ENCODE measurements at places on chromosomes 13 and 19.

DNA sequence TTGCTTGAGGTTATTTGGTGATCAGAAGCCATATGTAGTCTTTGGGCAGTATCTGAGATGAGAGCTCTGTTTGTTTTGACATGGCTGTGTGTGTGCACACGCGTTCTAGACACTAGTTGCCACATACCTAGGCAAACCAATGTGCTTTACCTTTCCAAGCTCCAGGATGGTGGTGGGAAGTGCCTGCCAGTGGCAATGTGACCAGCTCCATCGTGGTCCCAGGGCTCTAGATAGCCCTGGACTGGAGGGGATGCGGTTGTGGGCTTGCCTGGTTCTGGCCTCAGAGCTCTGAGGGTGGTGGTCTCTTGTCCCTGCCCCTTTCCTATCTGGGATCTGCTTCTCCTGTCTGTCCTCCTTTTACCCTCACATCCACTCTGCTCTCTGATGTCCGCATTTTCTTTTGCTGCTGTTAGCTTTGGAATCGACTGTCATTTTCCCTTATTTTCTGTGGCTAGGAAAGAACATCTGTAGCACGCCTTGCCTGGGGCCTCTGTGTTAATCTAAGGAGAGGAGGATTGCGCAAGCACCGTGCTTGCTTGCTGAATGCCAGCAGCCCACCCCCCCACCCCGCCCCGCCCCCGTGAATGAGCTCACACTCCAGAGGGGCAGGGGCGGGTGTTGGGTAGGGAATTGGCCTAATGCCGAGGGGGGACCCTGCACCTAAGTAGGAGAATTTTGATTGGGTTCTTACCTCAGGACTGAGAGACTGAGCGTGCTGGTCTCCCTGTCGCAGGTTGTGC lies 89.5 kb downstream of the ARHGEF7 start:
- DNase-seq, result no peak

DNA sequence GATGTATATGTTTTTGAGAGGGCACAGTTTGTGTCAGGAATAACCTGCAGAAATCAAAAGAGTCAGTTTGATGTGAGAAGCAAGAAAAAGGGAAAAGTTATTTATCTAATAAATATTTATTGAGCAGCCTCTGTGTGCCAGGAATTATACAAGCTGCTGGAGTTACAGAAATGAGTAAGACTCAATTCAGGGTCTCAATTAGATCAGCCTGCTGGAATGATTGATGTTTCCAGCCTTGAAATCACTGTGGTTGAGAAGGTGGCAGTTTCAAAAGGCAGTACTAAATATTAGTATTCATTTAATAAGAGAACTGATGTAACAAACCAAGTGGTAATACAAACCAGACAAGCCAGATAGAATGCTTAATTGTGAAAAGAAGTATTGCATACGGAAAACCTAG lies 782.4 kb upstream of the GPC6 start:
- DNase-seq, result no peak

DNA sequence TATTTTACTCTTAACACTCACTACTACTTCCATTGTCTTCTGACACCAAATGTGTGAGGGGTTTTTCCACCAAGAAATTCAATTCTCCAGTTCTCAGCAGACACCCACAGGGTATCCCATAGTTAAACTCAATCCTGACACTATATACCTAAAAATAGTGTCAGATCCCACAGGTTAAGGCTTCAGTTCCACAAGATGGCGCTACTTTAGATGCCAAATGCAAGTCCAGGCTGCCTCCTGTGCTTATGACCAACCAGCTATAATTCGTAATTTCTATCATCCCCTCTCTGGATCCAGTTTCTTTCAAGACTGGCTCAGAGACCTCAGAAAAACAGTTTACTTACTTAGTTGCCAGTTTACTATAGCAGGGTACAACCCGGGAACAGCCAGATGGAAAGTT lies 1146.2 kb upstream of the SPRY2 start:
- DNase-seq, result no peak

- DNase-seq, result no peak
Measured at GRCh38 chr19:43351998-43352746, 1.3 kb upstream of the CD177 start.

DNA sequence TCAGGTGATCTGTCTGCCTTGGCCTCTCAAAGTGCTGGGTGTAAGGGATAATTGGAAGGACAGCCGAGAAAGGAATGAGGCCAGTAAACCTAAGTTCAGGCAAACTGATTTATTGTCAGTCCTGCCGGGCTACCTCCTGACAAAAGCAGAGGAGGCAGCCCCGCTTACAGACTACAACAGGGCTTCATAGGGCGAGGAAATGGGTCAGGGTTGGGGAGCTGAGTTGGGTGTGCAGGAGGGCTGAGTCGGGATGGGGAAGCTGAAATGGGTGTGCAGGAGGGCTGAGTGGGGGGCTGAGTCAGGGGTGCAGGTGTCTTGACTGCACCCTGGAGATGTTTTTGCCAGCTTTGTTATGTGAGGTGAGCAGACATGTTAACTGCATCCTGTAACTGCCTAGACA lies 210.2 kb downstream of the SLITRK6 start:
- DNase-seq, result no peak

- no peak for DNase-seq
Measured at GRCh38 chr19:14479309-14479974, 4.3 kb upstream of the PTGER1 start.

- DNase-seq, result no peak
Measured at GRCh38 chr13:58329746-58330145, 698.2 kb downstream of the PCDH17 start.

GRCh38 chr19:47243364-47243775 lies 12.4 kb upstream of the BBC3 start:
- no peak for DNase-seq

DNA sequence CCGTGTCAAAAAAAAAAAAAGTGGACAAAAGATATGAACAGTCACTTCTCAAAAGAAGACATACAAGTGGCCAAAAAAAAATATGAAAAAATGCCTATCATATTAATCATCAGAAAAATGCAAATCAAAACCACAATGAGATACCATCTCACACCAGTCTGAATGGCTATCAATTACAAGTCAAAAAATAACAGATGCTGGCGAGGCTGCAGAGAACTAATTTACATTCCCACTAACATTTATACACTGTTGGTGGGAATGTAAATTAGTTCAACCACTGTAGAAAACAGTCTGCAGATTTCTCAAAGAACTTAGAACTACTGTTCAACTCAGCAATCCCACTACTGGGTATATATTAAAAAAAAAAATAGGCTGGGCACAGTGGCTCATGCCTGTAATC lies 26.5 kb upstream of the FOXO1 start:
- no peak for DNase-seq

- DNase-seq, result no peak
Measured at GRCh38 chr13:83190020-83190419, 692.3 kb downstream of the SLITRK1 start.

DNA sequence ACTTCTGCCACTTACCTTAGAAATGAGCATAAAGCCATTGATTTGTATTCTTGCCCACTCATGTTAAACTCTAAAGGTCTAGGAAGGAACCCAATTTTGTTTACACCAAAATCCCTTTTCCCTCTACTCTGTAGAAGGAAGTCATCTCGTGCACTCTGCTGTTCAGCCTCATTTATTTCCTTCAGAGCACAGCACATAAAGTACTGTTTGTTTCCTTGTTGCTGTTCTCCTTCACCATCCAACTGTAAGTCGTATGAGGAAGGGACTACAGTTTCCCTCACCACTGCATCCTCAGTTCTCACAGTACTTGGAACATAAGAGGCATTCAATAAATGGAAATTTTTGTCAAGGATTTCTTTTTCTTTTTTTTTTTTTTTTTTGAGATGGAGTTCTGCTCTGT lies 24.6 kb downstream of the CDADC1 start:
- no peak for DNase-seq

DNA sequence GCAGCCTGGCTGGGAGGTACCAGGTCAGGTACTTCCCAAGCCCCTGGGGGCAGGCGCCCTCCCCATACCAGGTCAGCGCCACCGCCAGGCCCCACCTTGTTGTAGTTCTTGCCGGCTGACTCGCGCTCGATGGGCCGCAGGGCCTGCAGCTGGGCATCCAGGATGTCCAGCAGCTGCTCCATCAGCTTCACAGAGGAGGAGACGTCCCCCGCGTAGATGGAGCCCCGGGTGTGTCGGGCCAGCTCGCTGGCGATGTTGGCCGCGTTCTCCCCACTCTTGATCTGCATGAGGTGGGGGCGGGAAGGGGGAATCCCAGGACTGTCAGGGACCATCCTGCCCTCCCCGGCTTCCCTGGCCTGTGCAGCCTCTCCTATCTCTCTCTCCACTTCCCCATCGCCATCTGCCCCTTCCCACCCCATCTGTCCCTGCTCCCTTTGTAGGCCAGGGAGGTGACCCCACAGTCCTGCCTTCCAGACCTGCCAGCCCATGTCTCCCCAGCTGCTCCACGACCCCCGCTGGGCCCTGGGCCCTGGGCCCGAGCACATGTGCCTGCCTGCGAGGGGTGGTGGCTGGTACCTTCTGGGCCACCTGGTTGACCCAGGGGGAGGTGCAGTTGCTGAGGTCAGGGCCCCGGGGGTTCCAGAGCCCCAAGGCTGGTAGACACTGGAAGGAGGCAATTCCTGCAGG lies 23.8 kb upstream of the ASF1B start:
- no peak for DNase-seq

- DNase-seq, result peak; percentile 58
Measured at GRCh38 chr19:2494447-2495129, 18.7 kb downstream of the GADD45B start.

- DNase-seq, result no peak
Measured at GRCh38 chr19:27753622-27754021, 1459.3 kb downstream of the UQCRFS1 start.

DNA sequence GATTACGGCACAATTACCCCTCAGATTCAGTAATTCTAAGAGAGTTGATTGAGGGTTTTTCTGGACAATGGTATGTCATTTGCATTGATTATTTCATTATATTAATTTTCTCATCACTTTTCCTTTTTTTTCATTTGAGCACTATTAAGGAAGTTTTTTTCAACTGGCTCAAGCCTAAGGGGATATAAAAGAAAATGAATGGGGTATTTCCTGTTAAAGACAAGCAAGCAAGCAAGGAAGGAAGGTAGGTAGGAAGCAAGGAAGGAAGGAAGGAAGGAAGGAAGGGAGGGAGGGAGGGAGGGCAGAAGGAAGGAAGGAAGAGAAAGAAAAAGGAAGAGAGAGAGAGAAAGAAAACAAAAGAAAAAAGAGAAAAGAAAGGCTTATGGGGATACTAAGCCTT lies 620.3 kb downstream of the DIAPH3 start:
- no peak for DNase-seq

DNA sequence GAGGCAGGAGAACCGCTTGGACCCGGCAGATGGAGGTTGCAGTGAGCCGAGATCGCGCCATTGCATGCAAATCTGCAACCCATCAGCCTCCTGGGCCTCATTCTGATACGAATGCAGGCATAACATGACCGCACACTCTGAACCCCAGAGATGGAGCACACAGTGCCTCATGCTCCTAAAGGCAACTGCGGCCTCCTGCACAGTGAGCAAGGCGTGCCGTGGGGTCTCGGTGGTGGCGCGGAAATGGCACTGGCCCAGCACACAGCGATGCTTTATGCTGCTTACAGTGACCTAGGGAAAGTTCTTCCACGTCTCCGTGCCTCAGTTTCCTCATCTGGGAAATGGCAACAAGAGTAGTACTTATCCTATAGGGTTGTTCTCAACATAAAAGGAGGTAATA lies 2.0 kb upstream of the C19orf12 start:
- no peak for DNase-seq

- DNase-seq, result no peak
Measured at GRCh38 chr19:52694921-52695320, 39.9 kb downstream of the ZNF611 start.

DNA sequence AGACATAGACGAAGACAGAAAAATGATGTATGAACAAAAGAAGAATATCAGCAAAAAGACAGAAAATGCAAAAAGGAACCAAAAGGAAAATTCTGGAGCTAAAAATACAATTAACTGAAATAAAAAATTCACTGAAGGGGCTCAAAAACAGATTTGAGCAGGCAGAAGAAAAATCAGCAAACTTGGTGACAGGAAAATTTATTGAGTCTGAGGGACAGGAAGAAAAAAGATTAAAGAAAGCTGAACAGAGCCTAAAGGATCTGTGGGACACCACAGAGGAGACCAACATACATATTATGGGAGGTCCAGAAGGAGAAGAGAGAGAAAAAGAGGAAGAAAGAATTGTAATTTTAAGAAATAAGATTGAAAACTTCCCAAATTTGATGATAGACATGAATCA lies 7.4 kb upstream of the LSR start:
- DNase-seq, result no peak

DNA sequence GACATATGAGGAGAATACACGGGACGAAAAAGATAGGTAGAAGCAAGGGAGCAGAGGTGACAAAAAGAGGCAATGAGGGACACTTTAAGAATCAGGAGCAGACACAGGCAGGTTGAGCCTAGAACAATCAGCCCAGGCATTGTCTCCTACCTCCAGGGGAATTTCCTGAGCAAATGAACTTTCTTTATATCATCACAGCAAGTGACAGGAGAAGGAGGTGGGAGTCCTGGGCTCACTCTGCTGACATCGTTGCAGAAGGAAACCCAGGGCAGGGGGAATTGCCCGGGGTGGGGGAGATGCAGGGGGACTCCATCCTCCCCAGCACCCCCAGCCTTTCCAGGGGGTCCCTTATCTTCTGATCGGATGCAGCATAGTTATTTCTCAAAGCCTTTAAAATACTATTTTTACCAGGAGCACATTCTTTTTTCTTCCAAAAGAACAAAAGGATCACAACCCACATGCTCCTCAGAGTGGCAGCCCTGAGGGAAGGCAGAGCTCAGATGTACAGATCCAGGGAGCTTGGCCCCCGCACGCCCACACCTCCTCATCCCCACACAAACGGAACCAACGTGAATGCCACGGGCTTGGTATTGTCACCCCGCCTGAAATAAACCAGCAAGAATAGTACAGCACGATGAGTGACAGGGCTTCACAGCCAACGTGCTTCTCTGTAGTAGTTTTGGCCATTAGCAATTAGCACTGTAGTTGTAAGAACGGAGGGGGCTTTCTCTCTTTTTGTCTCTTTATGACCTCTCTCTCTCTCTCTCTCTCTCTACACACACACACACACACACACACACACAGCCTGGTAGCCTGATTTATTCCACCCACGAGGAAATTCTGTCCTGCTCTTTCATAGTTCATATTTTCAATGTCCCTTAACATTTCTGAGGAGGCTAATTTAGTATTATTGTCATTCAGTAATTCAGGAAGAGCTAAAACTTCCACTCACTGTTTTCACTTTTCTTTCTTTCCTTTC lies 169.5 kb upstream of the UBL3 start:
- no peak for DNase-seq

- no peak for DNase-seq
Measured at GRCh38 chr13:44747179-44747578, 171.0 kb upstream of the TSC22D1 start.

DNA sequence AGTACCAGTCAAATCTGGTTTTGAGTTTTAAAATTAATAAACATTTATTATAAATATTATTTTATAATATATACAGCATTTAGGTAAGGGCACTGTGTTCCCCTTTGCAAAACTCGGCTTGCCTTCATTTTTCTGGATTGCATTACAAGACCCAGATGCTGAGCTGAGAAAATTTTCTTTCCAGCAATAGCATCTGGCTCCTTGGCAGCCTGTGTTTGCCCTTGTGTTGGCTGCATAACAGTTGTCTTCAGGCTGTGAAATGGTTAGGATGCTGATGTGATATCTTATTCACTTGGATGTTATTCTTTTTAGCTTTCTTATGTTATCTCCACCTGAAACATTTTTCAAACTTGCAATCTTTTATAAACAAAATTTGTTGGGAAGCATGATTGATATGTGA lies 784.4 kb downstream of the DACH1 start:
- DNase-seq, result no peak

GRCh38 chr13:25796474-25796873 lies 255.3 kb downstream of the SHISA2 start:
- no peak for DNase-seq

GRCh38 chr13:97261254-97262005 lies 39.3 kb downstream of the MBNL2 start:
- DNase-seq, result no peak
